Left cardiac atrium (tissue), 4 donors: ENCODE measurements at places on chromosomes 4 and X. TPM values are rescaled to one million over a fixed set of nuclear protein-coding genes. Genes with fewer than 3 reads are reported as not detected.

Gene C4orf54
- 1.7 TPM for total RNA-seq

- DNase-seq, result no peak
Measured at GRCh38 chr4:21946858-21947257, 1.7 kb downstream of the KCNIP4 start.

DNA sequence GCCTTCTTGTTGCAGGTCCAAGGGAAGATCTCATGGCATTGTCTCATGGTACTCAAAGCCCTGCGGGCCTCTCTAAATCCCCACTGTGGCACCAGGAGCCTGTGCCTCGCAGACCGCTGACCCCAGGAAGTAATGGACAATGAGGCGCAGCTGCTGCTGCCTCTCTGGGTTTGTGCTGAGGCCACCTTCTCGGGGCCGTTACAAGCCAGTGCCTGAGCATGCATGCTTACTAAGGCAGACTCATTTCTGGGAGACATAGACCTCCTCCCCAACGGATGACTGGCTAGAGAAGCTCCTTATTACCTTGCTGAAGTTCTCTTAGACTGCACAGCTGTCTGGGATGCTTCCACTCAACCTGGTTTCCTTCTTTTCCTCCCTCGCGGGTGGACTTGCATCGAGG, 1.3 kb downstream of the BDH2 start:
- no peak for DNase-seq

Gene KLB
- 1.7 TPM for total RNA-seq

Gene MTMR8
- total RNA-seq, result 1.1 TPM

DNA sequence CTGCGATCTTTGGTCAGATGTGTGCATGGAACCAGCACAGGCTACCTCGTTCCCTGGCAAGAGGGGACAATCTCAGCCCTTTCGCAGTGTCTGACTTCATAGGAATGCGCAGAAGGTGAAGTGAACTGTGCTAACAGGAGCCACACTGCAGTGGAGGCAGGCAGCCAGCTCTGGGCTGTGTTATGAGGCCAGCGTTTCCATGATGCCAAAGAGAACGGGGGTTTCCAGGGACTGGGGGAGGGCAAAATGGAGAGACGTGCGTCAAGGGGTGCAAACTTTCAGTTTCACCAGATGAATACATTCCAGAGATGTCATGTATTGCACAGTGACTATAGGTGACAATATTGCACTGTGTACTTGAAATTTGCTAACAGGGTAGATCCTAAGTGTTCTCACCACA, 30.4 kb downstream of the CLDN34 start:
- DNase-seq, result no peak

Gene NLGN3
- total RNA-seq, result 0.52 TPM

Gene DKK2
- 0.88 TPM for total RNA-seq

- DNase-seq, result no peak
Measured at GRCh38 chrX:28189011-28189410, 207.8 kb upstream of the DCAF8L1 start.

Gene SSX4
- total RNA-seq, result not detected

- DNase-seq, result no peak
Measured at GRCh38 chr4:94544811-94545210, 93.1 kb downstream of the PDLIM5 start.

GRCh38 chr4:60089546-60090273, 1110.4 kb upstream of the ADGRL3 start:
- no peak for DNase-seq

Gene SPARCL1
- total RNA-seq, result 435 TPM

GRCh38 chr4:36256398-36256891, 12.1 kb upstream of the ARAP2 start:
- DNase-seq, result no peak

- no peak for DNase-seq
Measured at GRCh38 chr4:140246216-140246615, 92.2 kb upstream of the MAML3 start.

- no peak for DNase-seq
Measured at GRCh38 chrX:4588893-4589292, 875.4 kb upstream of the PRKX start.

Gene ITGB1BP2
- total RNA-seq, result 115 TPM

Gene DAPP1
- 1.5 TPM for total RNA-seq

- no peak for DNase-seq
Measured at GRCh38 chr4:2330091-2331042, 68.5 kb upstream of the MXD4 start.

DNA sequence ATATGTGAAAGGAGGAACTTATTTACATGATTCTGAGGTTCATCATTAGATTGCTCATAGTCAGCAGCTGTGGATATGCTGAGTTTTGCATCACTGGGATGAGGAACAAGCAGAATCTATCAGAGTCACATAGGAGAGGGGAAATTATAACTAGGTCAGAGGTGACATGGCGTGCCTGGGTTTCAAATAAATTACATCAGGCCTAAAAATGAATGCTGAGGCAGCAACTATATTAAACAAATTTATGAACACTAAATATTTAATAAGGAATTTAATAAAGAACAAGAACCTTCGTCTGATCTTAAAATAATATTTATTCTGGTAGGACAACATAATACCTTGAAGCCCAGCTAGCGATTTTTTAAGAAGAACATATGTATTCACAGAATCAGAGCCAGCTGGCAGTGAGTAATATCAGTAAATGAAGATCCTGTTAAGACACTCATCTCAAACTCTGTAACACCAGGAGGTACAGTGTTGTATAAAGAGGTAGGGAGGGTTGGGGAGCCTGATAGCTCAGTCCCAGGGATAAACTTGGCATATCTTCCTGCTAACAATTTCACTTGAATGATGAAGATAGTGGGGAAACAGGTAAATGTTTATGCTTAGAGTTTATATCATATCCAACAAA, 60.9 kb upstream of the HS3ST1 start:
- DNase-seq, result no peak

GRCh38 chr4:28686618-28687017, 1826.0 kb downstream of the STIM2 start:
- DNase-seq, result peak; percentile 22

Gene CWH43
- not detected for total RNA-seq

- DNase-seq, result no peak
Measured at GRCh38 chr4:133096972-133097371, 52.1 kb upstream of the PCDH10 start.

- DNase-seq, result no peak
Measured at GRCh38 chr4:52788806-52789205, 37.6 kb upstream of the ERVMER34-1 start.

- DNase-seq, result no peak
Measured at GRCh38 chr4:113869743-113870375, 108.3 kb upstream of the CAMK2D start.

- no peak for DNase-seq
Measured at GRCh38 chr4:95835672-95836071, 4.2 kb upstream of the PDHA2 start.

Gene C4orf17
- not detected for total RNA-seq

DNA sequence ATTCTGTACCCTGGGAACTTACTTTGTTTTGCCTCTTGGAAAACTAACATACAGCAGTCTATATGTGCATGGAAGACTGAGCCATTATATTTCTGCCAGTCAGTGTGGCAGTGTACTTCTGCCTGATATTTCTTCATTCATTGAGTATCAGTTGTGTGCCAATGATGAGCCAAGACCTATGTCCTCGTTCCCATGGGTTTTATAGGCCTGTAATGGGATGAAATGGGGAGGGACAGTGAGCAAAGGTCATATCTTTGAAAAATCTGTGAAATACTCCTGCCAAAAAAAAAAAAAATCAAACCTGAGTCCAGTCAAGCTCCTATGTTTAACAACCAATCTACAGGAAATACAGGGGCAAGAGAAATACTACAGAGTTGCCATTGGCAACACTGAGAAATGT, 9.1 kb downstream of the NSD2 start:
- no peak for DNase-seq

DNA sequence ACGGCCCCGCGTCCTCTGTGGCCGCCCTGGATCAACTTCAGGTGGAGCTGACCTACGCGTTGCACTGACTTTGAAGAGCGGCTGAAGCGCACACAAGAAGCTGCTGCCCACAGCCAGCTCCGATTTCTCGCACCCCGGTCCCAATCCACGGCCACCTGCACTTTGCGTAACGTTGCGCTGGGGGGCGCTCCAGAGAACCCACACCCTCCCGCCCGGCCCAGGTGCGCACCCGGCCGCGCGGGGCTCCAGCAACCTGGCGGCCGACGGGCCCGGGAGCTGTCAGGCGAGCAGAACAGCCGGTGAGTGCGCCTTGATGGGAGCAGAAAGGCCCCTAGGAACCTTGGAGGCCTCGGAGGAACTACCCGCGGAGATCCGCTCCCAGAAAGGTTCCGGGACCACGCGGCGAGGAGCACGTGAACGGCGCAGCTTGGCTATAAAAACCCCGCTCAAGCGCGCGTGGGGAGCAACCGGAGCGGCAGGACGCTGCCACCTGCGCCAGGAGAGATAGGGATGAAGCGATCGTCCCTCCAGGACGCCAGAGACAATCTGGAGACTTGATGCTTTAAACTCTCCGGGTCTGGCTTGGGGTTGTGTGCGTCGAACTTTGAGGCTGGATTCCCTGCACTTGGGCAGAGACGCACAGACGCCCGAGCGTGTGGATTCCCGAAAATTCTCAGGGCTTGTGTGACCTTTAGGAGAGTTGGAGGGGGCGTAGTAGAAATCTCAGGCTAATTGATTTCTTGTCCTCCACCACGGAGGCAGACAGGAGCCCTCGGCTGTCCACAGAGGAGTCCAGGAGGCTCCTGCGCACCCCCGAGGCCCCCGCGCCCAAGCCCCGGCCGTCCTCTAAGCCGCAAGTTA, 591 bp upstream of the NWD2 start:
- no peak for DNase-seq

Gene ADH5
- 136 TPM for total RNA-seq

Gene MAGED2
- 80.8 TPM for total RNA-seq

Gene HELT
- total RNA-seq, result not detected

DNA sequence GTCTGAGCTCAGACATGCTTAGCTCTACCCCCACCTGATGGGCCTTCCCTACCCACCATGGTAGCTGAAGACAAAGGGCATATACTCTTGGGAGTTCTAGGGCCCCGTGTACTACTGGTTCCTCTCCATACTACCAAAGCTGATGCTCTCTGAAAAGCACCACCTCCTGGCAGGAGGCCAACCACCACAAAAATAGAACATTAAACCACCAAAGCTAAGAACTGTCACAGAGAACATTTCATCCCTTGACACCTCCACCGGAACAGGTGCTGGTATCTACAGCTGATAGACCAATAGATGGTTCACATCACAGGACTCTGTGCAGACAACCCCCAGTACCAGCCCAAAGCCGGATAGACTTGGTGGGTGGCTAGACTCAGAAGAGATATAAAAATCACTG, 13.4 kb downstream of the EDA2R start:
- DNase-seq, result no peak

- no peak for DNase-seq
Measured at GRCh38 chr4:86916392-86916791, 18.4 kb upstream of the AFF1 start.

Gene RIBC1
- total RNA-seq, result 0.80 TPM

DNA sequence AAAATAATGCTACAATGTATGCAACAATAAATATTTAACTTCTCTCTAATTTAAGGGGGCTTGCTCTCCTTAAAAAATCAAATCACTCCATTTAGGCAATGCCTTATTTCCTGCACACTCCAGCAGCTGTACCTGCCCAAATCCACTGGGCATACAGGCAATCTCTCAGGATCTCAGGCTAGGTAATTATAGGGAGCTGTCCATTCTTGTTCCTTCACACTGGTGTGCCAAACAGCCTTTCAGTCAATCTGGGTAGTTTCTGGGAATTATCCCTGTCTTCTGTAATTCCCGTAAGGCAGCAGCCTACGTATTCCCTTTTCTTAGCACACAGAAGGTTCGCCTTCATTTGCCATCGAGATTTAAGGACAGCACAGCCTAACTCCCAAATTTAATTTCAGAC, 922.6 kb upstream of the SLIT2 start:
- DNase-seq, result no peak
